Left lung (tissue), 14 donors: ENCODE measurements at places on chromosomes 12 and 14.

- DNase-seq = no peak
These were observed 44.6 kb downstream of the ERO1A start for GRCh38 chr14:52650774-52651173.

DNA sequence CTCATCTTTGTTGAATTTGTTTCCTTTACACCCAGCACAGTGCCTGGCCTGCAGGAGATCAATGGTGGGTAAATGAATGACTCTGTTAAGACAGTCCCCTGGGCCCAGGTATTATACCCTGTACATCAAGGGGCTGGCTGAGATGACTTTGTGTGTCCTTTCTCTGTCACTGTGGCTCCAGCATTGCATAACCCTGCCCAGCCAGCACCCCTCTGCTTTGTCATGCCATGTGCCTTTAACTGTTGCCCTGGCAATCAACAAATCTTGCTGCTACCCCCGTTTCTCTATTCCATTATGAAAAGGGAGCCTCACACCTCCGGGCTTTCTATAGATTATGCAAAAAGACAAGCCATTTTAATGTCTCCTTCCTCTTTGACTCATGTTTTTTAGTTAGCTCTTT lies 7.6 kb upstream of the FLVCR2 start:
- no peak for DNase-seq

DNA sequence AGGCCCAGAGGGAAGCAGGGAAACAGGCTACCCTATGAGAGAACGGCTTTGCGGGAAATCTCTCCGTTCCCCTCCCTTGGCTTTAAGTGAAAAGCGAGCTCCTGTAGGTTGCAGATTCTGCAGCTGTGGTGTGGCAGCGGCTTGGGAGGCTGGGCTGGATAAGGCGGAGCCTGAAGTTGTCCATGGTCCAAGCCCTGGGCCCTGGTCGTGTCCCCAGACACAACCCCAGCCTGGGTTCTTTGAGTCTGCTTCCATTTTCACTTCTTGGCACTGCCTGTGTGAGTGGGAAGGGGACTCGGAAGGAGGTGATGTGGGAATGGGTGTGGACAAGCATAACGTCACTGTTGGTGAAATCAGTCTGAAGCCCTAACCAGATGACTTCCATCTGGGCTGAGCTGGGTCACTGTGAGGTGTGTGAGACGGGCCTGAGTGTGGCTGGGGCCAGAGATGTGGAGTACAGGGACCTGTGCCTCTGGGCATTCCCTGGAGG lies 43.0 kb upstream of the CTDSP2 start:
- peak; percentile 60 for DNase-seq

DNA sequence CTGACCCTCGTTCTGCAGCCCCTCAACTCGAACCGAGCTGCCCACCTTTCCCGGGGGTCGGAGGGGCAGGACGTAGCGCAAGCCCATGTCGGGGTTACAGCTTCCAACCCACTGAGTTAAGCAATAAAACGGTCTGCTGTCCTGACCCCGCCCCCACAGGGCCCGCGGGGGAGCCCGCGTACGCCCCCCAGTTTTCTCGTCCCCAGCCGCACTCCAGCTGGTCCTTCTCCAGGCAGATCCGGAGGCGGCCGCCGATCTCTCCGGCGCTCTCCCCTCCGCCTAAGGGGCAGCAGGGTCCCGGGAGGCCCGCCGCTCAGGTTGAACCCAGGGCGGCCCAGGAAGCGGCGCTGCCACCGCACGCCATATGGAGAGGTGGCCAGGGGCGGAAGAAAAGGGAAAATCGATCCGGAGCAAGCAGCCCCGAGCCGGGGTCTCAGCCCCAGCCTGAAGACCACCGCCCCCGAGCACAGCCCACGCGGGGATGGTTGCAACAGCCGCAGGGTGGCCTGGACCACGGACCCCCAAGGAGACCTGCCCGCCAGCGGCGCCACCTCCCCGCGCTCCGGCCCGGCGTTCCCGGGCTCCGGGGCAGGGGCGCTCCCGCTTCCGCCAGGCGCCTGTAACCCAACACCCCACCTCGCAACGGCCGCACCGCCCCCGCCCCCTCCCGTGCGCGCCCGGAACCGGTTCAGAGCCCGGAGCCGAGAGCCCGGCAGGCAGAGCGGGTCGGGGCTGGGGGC lies 760 bp downstream of the ACTN1 start:
- peak; percentile 79 for DNase-seq

- no peak for DNase-seq
These were observed 75.4 kb upstream of the KCNJ8 start for GRCh38 chr12:21849878-21850277.

DNA sequence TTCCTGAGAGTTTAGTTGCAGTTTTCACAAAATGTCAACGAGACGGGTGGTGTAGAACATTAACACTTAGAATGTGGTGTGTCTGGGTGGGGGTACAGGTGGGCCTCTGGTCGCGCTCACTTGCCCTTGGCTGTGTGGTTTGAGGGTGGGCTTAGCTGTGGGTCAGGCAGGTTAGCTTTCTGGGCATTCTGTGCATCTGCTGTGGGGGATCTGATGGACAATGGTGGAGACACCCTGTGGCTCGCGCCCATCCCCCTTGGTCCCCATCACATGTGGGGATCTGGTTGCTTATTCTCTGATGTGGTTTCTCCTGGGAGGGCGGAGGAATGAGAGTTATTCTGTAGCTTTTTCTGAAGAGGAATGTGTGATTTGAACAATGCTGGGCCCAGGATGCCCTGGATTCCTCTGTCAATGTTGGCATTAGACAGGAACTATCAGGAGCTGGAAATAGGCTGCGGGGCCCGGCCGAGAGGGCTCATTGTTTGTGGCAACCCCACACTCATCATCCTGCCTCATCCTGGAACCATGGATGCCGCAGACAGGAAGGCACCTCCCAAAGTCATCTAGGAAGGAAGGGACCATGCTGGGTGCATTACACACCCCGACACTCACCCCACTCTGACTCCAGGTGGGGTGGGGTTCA lies 101.6 kb downstream of the TSPAN9 start:
- no peak for DNase-seq

DNA sequence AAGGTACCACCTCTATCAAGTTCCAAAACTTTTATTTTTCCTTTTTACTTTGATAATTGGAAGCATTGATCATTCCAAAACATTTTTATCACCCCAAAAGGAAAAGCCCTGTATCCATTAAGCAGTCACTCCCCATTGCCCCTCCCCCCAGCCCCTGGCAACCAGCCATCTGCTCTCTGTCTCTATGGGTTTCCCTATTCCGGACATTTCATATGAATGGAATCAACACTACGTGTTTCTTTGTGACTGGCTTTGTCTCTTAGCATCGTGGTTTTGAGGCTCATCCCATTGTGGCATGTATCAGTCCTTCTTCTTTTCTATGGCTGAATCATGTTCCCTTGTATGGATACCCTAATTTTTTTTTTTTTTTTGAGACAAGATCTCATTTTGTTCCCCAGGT lies 18.0 kb upstream of the PHETA1 start:
- no peak for DNase-seq

- no peak for DNase-seq
These were observed 88.9 kb downstream of the PTGER2 start for GRCh38 chr14:52402812-52403526.

GRCh38 chr14:75928690-75929181 lies 53.1 kb downstream of the TGFB3 start:
- DNase-seq = no peak
